ENCODE measurements at places on chromosomes 4 and X.
A peak's percentile ranks its signal among the peaks of the same experiment; 100 is the strongest.

DNA sequence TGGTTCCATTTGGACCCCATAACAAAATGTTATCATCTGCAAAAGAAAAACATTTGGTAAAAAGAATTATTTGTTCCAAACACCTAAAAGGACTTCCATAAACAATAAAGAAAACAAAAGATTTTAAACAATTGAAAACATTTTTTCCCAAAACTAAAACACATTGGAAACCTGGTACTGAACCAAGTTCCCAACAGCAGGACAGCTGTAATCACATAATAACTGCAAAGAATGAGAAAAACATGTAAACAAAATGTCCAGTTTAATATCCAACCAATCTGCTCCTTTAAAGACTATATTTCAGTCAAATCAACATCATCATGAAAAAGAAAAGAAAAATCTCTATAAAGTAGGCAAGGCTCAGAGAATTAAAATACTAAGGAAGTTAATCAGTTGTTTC lies 36.3 kb downstream of the PRDM5 start:
- DNase-seq: no peak

GRCh38 chr4:108959491-108959890 lies 196.6 kb upstream of the ETNPPL start:
- DNase-seq: no peak

GRCh38 chr4:177408023-177408422 lies 34.2 kb downstream of the AGA start:
- no peak for DNase-seq

DNA sequence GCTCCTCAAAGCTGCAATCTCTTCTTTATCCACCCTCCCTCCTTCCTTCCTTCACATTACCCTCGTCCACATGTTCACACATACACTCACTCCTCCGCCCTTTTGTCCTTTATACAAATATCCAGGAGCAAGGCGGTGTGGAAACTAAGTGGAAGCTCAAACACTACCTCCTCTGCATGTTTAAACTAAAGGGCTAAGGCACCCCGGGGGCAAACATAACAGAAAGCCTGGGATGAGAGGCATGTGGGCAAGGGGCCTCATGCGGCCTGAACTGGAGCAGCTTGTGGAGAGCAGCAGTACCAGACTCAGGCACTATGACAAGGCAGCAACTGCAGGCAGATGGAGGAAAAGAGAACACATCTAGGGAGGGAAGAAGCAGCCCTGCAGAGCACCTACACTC lies 9.5 kb downstream of the MAB21L2 start:
- DNase-seq: no peak

DNA sequence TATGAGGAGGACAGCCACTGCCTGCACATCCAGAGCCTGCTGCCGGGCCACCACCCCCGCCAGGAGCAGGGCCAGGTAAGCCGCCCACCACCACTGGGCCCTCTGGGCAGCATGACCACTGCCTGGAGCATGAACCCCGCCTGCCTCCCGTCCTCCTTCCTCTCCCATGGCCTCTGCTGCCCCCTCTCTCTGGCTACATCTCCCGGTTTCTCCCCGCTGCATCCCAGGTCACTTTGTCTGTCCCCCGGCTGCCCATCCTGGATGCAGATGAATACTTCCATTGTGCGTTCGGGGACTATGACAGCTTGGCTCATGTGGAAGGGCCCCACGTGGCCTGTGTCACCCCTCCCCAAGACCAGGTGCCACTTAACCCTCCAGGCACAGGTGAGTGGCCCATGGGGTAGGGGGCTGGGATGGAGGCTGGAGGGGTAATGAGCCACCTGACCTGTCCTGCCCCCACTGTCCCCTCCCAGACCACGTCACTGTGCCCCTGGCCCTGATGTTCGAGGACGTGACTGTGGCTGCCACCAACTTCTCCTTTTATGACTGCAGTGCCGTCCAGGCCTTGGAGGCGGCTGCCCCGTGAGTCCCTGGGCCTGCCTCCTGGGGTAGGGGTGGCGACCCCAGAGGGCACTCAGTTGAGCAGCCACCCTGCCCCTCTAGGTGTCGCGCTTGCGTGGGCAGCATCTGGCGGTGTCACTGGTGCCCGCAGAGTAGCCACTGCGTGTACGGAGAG lies 6.0 kb downstream of the PLXNB3 start:
- DNase-seq: no peak

DNA sequence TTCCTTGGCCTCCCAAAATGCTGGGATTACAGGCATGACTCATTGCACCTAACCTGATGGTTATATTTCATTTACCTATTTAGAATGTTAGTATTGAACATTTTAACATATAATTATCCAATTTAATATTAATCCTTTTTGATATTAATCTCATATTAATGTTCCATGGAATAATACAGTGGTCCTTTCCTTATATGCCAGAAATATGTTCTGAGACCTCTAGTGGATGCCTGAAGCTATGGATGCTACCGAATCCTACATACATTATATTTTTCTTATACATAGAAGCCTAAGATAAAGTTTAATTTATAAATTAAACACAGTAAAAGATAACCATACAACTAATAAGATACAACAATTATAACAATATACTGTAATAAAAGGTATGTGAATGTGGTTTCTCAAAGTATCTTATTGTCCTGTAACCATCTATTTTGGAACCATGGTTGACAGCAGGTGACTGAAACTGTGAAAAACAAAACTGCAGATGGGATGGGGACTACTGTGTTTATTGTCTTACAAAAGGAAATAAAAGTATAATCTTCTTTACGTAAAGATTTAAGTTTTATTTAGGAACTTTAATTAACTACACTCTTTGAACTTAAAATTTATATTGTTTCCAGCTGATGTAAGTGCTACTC lies 431.4 kb downstream of the GRID2 start:
- DNase-seq: no peak

DNA sequence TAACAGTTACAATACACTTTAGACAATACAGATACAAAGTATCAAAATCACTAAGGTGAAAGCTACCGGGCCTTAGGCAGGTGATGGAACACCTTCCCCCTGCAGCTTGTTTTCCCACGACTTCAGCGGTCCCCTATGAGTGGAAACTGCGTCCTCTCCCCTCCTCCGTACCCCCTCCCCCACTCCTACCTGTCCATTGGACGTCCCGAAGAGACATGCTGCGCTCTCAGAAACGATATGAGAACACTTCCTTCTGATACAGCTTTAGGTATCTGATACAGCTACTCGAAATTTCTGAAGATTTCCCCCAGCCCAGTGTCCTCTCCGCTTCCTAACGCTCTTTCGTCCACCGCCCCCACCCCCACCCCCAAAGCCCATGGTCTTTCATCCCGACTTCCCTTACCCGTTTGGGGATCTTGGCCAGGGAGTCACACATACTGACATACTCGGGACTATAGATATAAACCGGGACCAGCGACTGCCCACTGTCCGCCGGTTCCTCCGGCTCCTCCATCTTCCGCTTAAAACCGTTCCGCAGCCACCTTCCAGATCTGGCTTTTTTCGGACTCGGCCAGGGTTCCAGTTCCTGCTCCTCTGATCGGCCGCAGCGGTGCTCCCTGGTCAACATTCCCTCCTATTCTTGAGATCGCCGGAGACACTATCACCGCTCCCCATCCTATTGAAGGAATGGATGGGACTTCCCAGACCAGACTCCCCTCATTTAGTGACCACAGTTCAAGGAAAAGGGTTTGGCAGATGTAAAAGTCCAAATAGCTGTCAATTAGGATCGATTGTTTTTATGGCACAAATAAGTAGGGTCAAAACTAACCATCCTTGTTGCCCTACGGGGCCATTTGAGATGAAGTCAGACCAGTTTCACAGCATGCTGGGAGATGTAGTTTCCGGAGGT lies at the start of gene HDAC8:
TSS of gene HDAC8 (minus strand) at position 596 of the 910 bp plus-strand sequence. CDS start at position 514, 82 bp downstream.
- peak; percentile 52 for DNase-seq

DNA sequence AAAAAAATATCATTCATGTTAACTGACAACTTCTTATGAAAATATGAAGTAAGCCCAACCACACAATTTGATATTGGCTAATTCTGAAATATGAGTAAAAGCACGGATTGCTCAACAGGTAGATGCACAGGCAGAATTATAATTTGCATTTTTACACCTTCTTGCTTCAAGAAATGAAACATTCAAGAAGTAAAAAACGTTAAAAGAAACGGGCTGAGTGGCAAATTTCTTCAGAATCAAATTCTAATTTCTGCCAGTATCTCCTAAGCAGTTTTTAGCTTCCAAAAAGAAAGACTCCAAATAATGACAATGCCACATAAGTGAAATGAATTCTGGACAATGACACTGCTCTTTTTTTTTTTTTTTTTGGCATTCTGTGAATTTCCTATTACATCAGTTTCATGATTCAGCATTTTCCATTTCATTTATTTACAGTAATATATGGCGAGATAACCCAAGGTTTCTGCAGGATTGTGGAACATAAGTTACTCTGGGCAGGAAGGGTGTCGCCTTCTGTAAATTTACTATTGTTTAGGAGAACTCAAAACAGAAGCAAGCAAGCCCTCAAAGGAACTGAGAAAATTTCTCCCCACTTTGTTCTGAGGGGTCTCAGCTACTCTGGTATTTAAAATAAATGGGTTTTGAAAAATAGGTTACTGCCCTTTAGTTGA lies 1.4 kb downstream of the SEL1L3 start:
- no peak for DNase-seq

DNA sequence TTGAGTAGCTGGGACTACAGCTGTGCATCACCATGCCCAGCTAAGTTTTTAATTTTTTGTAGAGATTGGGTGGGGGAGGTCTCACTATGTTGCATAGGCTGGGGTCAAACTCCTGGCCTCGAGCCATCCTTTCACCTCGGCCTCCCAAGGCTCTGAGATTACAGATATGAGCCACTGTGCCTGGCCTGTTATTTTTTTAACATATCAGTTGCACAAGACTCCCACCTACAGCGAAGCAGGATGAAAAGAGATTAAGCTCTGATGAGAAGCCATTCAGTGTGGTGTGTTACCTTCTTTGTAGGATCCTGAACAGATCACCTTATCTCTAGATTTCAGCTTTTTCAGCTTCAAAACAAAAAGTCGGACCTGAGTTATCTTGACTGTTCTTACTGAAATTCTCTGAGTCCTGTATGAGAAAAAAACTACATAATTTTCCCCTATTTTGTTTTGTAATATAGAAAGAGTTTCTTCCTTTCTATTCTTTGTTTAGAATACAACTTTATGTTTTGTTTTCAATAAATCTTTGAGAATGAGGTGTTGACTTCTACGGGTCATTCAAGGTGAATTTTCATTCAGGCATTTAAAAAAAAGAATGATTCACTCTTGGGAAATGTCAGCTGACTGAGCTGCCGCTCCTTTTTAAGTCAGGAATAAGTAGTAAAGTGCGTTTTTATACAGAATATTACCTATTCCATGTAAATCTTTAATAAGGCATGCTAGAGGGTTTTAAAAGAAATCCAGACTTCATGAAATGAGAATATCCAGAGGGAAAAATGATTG lies 134.6 kb downstream of the ARSF start:
- no peak for DNase-seq

DNA sequence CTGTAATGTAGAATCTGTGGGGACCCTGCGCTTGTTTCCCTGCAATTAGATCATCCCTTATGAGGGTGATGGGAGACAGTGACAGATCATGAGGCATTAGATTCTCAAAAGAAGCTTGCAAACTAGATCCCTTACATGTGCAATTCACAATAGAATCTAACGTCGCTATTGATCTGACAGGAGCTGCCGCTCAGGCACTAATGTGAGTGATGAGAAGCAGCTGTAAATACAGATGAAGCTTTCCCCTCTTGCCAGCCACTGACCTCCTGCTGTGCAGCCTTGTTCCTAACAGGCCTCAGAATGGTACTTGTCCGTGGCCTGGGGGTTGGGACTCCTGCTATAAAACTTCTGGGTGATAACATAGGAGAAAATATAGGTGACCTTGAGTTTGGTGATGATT lies 1076.8 kb downstream of the PDHA2 start:
- DNase-seq: no peak
